Germinal center (tissue), 1 donor: ENCODE measurements at places on chromosomes 2 and 18.

GRCh38 chr2:148582679-148583511, 61.7 kb upstream of the EPC2 start:
- DNase-seq: no peak

DNA sequence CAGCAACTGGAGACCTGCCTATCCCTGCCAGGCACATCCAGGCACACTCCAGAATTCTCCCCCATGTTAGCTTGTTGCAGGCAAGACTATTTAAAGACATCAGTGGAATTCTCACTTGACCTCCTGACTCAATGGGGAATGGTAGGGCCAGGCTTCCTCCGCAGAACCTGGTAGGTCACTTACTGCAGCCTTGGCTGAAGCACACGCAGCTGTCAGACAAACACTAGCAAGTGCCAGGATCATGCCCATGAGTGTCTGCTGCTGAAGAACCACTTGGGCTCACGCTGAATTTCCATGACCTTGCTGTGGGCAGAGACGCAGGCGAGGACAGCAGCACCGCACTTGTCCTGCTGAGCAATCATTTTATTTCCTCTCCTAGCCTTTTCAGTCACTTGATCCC, 3.2 kb downstream of the LRRC30 start:
- DNase-seq: no peak

- DNase-seq: no peak
Observed at GRCh38 chr18:63259567-63260379, 59.8 kb downstream of the BCL2 start.

DNA sequence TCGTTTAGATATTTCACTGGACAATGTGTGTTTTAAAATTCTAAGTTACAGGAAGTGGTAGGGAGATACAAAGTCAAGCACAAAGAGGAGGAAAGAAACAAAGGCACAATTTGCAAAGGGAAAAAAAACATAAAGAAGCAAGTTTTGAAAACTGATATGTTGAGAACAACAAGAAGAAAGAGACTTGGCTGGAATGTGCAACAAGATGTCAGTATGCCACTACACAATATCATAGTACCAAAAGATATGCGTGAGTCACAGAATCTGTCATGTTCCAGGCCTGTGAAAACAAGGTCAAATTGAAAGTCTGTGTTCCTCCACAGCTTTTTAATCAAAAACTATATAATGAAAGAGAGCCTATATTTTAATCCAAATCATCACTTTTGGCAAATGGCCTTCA, 12.0 kb downstream of the EXOC6B start:
- DNase-seq: no peak

GRCh38 chr2:217951521-217952247, 51.1 kb downstream of the TNS1 start:
- no peak for DNase-seq

GRCh38 chr18:48676756-48677368, 138.0 kb downstream of the CTIF start:
- peak; percentile 77 for DNase-seq

- no peak for DNase-seq
Observed at GRCh38 chr18:35633761-35634160, 52.2 kb downstream of the GALNT1 start.

DNA sequence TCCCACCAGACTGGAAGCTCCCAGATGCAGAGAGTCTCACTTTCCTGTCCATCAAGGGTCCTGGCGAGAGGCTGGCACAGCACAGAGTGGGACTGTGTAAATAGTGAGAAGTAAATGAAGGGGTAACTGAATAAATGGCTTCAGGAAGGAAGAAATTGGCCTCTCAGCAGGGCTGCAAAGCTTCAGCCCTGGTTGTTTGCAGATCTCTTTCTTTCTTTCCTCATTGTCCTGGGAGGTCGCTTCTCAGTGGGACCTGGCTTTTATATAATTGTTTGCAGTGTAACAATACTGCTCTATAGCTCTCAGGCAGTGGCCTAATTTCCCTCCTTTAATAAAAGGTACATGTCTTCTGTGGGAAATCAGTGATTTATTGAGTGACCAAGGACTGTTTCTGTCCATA, 74.9 kb upstream of the GPR45 start:
- no peak for DNase-seq

DNA sequence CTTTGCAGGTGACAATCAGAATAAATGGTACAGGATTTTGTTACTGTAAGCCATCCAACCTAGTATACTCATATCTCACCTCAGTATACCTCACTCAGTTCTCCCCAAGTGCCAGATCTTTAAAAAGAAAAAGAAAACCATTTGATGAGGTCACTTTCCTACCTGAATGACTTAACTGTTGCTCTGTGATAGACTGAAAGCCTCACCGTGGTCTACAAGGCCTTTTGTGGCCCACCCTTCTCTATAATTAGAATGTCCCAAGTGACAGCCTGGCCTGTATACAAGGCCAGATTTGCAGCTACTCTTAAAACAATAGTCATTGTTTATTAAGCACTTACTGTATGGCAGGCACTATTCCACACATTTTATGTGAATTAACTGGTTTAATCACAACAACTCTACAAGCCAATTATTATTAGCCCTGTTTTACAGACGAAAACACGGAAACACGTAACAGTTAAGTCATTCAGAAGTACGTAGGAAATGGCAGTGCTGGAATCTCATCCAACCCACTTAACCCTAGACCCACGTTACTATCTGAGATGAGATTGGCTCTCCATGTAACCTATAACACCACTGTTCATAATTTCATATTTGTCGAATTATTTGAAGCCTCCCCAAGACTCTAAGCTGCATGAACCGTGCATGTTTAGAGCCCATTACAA, 28.3 kb downstream of the PKP4 start:
- no peak for DNase-seq

DNA sequence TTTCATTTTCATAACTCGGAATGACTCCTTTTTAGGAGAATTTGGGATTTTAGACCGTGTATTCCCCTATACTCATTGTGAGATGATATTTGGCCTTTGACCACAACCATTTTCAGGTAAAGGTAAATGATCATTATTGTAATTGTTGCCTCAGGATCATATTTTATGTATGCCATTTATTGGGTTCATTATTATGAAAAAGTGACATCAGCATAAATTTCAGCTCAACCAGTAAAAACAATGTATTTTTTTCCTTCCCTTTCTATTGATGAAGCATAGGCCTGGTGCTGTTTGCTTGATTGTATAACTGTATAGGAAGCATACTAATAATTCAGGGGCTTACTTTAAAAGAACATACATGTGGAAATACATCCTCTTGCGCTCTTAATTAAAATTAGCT, 832.9 kb upstream of the FANCL start:
- no peak for DNase-seq

DNA sequence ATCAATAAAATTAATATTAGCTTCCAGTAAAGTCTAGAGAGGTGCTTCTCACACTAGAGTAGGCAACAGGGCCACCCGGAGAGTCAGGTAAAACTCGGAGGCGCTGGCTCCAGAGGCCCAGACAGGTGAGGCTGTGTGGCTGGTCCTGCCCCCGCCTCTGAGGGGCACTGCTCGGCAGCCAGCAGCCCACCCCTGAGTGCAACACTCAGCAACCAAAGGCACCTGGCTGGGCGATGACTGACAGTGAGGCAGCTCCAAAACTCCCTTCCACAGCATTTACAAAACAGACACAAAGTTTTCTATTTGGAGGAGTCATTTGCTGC, 138.8 kb upstream of the ID2 start:
- DNase-seq: no peak

GRCh38 chr2:86185517-86186212, 9.6 kb downstream of the IMMT start:
- DNase-seq: no peak

GRCh38 chr2:148640767-148641166, 3.8 kb upstream of the EPC2 start:
- DNase-seq: no peak

DNA sequence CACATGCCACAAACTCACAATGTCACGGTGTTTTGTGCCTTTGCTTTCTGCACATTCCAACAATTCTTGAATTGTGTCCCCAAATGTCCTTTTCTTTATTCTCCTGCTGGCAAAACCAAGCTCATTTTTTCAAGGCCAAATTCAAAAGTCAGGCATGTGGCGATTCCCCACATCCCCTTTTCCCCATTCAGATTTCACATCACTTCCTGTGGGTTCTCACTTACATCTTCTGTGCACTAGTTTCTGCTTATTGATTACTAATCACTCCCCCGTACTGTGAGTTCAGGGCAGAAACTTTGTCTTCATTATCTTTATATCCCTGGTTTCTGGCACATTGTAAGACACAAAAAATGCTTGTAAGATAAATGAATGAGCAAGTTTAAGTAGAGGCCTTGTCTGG, 69.2 kb downstream of the AP1S3 start:
- DNase-seq: no peak

DNA sequence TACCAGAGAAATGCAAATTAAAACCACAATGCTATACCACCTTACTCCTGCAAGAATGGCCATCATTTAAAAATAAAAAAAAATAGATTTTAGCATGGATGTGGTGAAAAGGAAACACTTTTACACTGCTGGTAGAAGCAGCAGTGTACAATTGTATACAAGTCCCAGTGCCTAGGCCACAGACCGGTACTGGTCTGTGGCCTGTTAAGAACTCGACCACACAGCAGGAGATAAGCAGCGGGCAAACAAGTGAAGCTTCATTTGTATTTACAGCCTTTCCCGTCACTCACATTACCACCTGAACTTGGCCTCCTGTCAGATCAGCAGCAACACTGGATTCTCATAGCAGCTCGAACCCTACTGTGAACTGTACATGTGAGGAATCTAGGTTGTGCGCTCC, 60.7 kb upstream of the DSC1 start:
- DNase-seq: no peak

DNA sequence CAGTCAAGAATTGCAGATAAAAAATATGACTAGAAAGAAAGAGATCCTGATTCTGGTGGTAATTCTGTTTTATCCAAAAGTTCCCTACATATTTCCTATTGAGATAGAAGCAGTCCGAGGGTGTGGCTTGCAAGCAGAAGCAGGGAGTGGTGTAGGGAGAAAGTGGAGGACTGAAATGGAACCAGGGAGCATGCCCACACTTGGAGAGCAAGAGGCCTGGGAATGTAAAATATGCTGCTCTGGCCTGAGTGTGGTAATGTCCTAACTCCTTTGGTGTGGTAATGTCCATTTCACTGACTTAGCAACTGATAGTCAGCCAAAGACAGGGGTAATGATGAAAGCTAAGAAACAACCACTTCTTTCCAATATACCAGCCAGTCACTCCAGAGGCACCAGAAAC, 30.1 kb upstream of the FMNL2 start:
- no peak for DNase-seq

DNA sequence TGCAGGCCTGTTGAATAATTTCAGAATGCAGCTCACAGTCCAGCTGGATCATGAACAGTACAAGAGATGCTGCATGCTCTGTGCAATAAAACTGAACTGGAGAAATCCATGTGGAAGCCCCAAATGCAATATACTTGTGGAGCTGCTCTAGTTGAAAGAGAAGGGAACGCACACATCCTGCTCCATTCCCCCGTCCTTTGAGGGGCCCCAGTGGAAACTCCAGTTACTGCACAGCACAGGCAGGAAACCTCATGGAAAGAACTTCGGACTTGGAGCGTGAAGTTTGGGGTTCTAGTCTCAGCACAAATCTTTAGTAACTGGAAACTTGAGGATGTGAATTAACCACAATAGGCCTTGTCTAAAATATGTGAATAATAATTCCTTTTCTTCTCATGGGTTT, 73.2 kb downstream of the PLA2R1 start:
- no peak for DNase-seq

- no peak for DNase-seq
Observed at GRCh38 chr2:176291335-176291734, 22.1 kb downstream of the MTX2 start.

DNA sequence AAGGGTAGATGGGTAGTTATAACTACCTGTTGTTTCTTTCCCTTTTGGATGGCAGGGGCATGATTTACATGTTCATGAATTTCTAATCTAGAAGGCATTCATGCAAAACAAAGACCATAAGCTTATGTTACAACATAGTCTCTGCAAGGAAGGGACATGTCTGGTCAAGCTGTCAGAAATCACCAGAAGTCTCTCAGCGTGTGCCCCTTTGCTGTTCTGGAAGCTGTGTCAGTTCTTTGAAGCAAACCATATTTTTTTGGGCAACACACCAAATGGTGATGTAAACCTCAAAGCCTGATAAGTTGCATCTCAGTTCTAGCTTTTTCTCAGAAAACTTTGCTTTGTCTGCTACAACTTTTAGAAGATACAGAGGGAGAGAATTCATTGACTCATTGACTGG, 173.5 kb upstream of the CTAGE1 start:
- no peak for DNase-seq

DNA sequence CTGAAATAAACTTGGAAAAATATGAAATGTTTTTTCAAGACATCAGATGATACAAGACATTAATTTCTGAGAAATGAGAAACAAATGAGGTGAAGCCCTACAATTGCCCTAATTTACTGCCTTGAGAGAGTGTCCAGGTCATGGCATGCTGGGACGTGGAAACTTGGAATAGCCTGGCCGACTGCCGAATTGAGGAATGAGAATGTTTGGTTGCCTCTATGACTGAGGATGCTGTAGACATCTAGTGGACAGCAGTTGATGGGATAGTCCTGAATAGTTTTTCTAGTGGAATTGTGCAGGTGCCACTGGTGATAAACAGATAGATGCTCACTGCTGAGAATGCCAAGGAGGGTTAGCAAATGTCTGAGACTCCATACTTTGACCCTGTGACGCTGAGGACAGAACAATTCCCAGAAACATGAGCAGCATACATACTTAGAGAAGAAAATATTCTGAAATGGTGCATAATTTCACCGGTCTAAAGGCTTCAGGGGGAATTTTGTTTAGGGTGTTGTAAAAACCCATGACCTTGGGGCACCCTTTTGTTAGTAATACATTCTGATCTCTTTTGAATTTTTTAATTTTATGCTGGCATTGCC, 56.5 kb upstream of the CWC22 start:
- no peak for DNase-seq

DNA sequence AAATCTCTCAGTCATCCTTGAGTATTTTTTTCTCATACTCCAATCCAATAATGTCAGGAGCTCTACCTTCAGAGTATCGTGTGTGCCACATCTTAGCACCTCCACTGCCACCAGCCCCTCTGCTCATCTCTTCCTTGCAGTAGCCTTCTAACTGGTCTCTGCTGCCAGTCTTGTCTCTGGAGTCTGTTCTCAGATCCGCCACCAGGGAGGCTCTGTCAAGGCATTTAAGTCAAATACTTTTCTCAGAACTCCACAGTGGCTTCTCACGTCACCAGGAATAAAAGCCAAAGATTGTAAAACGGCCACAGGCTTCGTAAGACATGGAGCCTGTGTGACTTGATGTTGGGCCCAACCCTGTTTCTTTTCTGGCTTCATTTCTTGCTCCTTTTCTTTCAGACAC, 7.1 kb downstream of the UNC50 start:
- DNase-seq: no peak

GRCh38 chr2:51795248-51795888, 763.4 kb upstream of the NRXN1 start:
- DNase-seq: no peak

- no peak for DNase-seq
Observed at GRCh38 chr18:1092228-1092627, 187.6 kb downstream of the ADCYAP1 start.

GRCh38 chr18:72530622-72531021, 13.5 kb downstream of the CBLN2 start:
- DNase-seq: no peak

- no peak for DNase-seq
Observed at GRCh38 chr18:26312199-26312598, 86.0 kb downstream of the TAF4B start.
